ENCODE measurements at places on chromosomes 1 and 21. TPM values are rescaled to one million over a fixed set of nuclear protein-coding genes. Genes with fewer than 3 reads are reported as not detected.

Gene APOBEC4
- total RNA-seq, result not detected

DNA sequence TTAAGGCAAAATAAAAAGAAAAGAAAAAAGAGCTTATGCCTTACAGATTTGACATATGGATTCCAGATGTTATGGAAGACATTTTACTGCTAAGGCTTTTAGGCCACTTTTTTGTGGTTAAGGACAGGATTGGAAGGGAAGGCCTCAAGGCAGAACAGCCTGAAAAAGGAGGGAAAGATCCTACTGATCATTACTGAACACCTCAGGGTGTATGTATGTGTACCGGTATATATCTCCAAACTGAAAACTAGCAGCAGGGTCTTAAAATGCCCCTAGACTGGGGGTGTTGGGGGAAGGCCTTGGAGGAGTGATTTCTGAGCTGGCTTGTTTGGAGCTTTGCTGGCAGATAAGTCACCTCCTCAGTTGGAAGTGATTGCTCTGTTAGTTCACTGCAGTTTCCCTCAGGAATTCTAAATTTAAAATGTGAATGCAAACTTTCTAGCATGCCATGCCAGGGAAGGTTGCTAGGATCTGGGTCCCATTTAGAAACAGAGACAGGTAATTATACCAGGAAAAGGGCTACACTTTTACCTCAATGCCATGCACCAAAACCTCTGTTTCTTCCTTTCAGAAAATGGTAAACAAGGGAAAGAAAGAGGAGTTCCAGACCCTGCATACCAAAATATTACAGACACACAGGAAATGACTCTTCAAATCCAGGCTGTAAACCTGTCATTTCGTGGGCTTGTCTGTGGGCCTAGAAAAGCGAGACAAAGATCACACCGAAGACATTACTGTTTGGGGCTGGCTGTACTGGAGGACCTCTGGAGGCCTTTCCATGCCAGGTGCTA is 15.0 kb downstream of the C1orf52 start:
- H3K4me3 ChIP-seq, result no peak overlapping the region
- peaks cover 5% of the 10 kb centered on the region for H3K36me3 ChIP-seq
- H3K27ac ChIP-seq, result peak overlapping the region; percentile 78
- DNase-seq, result peak; percentile 13
- no peaks in the 10 kb centered on the region for H3K27me3 ChIP-seq

GRCh38 chr1:93577536-93578432 is 103.9 kb downstream of the BCAR3 start:
- no peaks in the 10 kb centered on the region for H3K27me3 ChIP-seq
- DNase-seq, result no peak
- H3K4me1 ChIP-seq, result peaks cover 18% of the 10 kb centered on the region

Gene PDC
- not detected for total RNA-seq

GRCh38 chr1:68049941-68050878 is at the start of gene DIRAS3:
TSS of gene DIRAS3 (minus strand) at chr1:68050627. CDS start at chr1:68047297, 3,330 bp downstream.
- no peak within 1 kb of the TSS for H3K27ac ChIP-seq
- H3K4me1 ChIP-seq, result no peaks in the 10 kb centered on the region
- DNase-seq, result peak; percentile 45
- peaks cover 6% of the 10 kb centered on the region for H3K36me3 ChIP-seq

DNA sequence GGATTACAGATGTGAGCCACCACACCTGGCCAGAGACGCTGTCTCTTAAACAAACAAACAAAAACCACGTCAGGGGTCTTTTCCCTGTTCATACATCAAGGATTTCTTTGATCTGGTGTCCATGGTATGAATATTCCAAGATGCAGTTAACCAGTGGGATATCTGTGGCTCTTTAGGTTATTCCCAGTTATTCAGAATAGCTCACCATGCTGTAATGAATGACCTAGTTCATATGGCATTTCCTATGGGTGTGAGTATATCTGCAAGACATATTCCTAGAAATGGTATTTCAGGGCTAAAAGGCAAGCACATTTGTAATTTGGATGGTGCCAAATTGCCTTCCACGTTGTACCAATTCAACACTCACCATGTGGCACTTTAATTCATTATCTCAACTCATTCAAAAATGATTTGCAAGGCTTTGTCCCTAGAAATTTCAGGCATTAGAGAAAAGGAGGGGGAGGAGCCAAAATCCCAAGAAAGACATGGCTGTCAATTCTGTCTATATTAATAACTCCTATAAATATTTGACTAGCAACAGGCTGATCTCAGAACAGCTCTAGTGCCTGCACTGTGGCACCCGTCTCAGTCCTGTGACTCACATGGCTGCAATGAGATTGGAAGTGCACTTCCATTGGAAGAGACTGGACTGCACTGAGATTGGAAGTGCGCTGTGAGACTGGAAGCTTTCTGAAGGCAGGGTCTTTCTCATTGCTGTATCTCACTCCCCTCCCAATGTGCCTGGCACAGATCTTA is 6.0 kb upstream of the STMN1 start:
- no peaks in the 10 kb centered on the region for H3K36me3 ChIP-seq
- no peak overlapping the region for H3K27ac ChIP-seq
- DNase-seq, result no peak
- no peaks in the 10 kb centered on the region for H3K27me3 ChIP-seq
- no peak overlapping the region for H3K4me3 ChIP-seq

Gene HPCAL4
- not detected for total RNA-seq

GRCh38 chr1:95140791-95141190 is 23.6 kb downstream of the TLCD4 start:
- no peak for DNase-seq
- H3K27ac ChIP-seq, result no peak overlapping the region
- no peaks in the 10 kb centered on the region for H3K4me1 ChIP-seq
- H3K27me3 ChIP-seq, result no peaks in the 10 kb centered on the region

- H3K27ac ChIP-seq, result no peak overlapping the region
- H3K4me3 ChIP-seq, result no peak overlapping the region
- H3K4me1 ChIP-seq, result peaks cover 6% of the 10 kb centered on the region
- no peaks in the 10 kb centered on the region for H3K36me3 ChIP-seq
- no peaks in the 10 kb centered on the region for H3K27me3 ChIP-seq
Measured at GRCh38 chr1:111669268-111669667, 49.7 kb downstream of the RAP1A start.

DNA sequence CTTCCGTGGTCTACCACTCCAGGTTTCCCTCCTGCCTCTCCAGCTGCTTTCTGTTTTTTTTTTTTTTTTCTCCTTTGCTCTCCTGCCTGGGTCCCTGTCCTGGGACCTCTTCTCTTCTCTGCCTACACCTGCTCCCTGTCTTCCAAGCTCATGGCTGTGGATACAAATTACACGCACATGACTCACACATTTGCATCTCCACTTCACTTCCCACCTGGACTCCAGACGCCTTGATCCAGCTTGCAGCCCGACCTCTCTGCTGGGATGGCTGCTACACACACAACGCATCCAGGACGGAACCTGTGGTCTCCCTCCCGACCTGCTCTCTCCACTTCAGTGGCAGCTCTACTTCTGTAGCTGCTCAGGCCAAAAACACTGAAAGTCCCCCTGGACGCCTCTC is 44.4 kb upstream of the B3GALT5 start:
- H3K4me3 ChIP-seq, result no peak overlapping the region
- H3K27me3 ChIP-seq, result peaks cover 13% of the 10 kb centered on the region

Gene TRIM67
- not detected for total RNA-seq

DNA sequence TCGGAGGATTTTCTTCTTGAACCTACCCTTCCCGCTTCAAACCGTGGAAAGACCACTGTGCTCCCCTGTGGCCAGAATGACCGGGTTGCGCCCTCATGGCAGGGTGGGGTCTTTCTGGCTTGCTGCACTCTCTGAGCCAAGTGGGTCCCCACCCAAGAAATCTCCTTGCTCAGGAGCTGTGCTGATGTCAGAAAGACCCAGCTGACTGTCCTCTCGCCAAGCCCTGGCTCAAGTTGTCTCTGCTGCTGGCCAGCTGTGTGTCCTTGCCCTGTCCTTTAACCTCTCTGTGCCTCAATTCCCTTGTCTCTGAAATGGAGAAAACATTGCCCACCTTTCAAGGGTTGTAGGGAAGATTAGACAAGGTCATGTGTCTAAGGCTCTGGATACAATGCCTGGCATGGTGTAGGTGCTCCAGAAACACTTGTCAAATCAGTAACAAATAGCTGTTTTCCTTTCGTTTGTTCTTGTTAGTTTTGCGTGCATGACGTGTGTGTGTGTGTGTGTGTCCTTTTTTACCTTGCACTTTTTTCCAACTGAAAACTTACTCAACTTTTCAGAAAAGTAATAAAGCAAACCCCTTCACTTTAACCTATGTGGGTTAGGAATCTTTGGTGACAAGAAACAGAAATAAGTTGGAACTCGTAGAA is 41.1 kb upstream of the RPL11 start:
- H3K4me3 ChIP-seq, result no peak overlapping the region
- H3K27me3 ChIP-seq, result no peaks in the 10 kb centered on the region
- DNase-seq, result no peak
- H3K36me3 ChIP-seq, result no peaks in the 10 kb centered on the region
- H3K27ac ChIP-seq, result no peak overlapping the region

Gene SLC30A2
- not detected for total RNA-seq

Gene HP1BP3
- 247 TPM for total RNA-seq

GRCh38 chr1:35876988-35877387 is 6.0 kb upstream of the AGO1 start:
- no peak overlapping the region for H3K27ac ChIP-seq
- no peaks in the 10 kb centered on the region for H3K27me3 ChIP-seq
- peak; percentile 39 for DNase-seq

DNA sequence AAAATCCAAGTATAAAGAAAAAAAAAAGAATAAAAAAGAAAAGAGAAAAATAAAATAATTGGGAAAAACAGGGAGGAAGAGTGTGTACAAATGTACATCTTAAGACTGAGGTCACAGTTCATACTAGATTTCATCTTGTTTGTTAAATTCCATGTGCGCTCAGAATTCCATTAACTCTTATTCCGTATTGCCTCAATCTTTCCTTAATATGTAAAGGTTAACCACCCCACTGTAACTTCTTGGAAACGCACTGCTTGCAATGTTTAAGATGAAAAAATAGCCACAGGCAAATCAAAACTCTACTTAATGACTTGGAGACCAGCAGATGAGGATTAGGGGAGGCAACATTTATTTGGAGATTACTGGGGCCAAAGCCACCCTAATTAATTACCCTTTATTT is 23.9 kb upstream of the KCNE1 start:
- H3K27me3 ChIP-seq, result no peaks in the 10 kb centered on the region
- H3K27ac ChIP-seq, result no peak overlapping the region
- H3K4me1 ChIP-seq, result no peaks in the 10 kb centered on the region
- no peak for DNase-seq
- H3K36me3 ChIP-seq, result peaks cover 5% of the 10 kb centered on the region

Gene PRCC
- total RNA-seq, result 112 TPM

GRCh38 chr1:235867903-235868469 is 1.3 kb upstream of the LYST start:
- peak overlapping the region; percentile 95 for H3K27ac ChIP-seq
- H3K27me3 ChIP-seq, result no peaks in the 10 kb centered on the region
- peak overlapping the region; percentile 99 for H3K4me3 ChIP-seq
- H3K4me1 ChIP-seq, result peaks cover 29% of the 10 kb centered on the region
- no peaks in the 10 kb centered on the region for H3K36me3 ChIP-seq
- DNase-seq, result no peak

Gene MSH4
- total RNA-seq, result 0.17 TPM

GRCh38 chr1:195580988-195581387 is 1027.3 kb downstream of the KCNT2 start:
- H3K27ac ChIP-seq, result no peak overlapping the region
- H3K36me3 ChIP-seq, result no peaks in the 10 kb centered on the region
- H3K4me3 ChIP-seq, result no peak overlapping the region
- no peak for DNase-seq
- no peaks in the 10 kb centered on the region for H3K27me3 ChIP-seq

DNA sequence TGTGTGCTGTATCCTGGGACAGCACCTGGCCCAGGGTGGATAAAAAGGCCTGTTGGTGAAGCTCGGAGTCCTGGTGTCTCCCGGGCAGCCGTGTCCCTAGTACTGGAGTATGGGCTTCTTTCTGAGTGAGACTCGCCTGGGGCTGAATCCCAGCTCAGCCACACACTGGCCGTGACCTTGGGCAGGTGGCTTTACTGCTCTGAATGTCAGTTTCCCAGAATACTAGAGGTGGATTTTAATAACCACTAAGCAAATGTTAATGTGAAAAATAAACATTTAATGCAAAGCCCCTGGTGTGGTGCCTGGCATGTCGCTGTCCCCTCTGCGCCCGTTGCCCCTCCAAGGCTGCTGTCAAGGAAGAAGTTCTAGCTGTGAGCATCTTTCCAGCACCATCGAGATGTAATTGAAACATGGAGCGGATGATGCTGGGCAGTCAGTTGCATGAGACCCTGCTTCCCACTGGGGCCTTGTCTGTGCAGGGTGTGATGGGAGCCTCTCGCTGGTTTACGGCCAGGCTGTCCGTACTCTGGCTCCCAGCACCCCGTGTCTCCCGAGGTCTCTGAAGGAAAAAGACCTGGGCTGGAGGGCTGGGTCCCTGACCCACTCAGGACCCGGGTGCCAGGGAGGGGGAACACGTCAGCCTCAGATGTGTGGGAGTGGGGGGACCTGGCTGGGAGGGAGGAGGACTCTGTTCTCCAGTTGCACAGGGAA is 527.8 kb downstream of the MATN1 start:
- no peak overlapping the region for H3K4me3 ChIP-seq
- DNase-seq, result no peak
- H3K27me3 ChIP-seq, result peaks cover 27% of the 10 kb centered on the region

Gene FCRLB
- 1.3 TPM for total RNA-seq

- DNase-seq, result peak; percentile 100
- no peak overlapping the region for H3K4me3 ChIP-seq
- H3K27me3 ChIP-seq, result no peaks in the 10 kb centered on the region
- peak overlapping the region; percentile 17 for H3K27ac ChIP-seq
- H3K4me1 ChIP-seq, result peaks cover 38% of the 10 kb centered on the region
- peaks cover 5% of the 10 kb centered on the region for H3K36me3 ChIP-seq
Measured at GRCh38 chr1:241990040-241990439, 8.9 kb downstream of the MAP1LC3C start.

Gene FMOD
- not detected for total RNA-seq

GRCh38 chr1:159895836-159896545 is 4.0 kb downstream of the CFAP45 start:
- H3K4me1 ChIP-seq, result peaks cover 15% of the 10 kb centered on the region
- H3K27ac ChIP-seq, result no peak overlapping the region
- H3K27me3 ChIP-seq, result no peaks in the 10 kb centered on the region
- no peak for DNase-seq

Gene TTLL10
- not detected for total RNA-seq

- no peaks in the 10 kb centered on the region for H3K36me3 ChIP-seq
- H3K27me3 ChIP-seq, result peaks cover 3% of the 10 kb centered on the region
- no peak overlapping the region for H3K4me3 ChIP-seq
- H3K27ac ChIP-seq, result no peak overlapping the region
- DNase-seq, result peak; percentile 24
Measured at GRCh38 chr1:41712695-41713094, 206.0 kb downstream of the HIVEP3 start.

Gene ADCY10
- 0.35 TPM for total RNA-seq

GRCh38 chr1:236303675-236304074 is 21.9 kb upstream of the ERO1B start:
- H3K27ac ChIP-seq, result no peak overlapping the region
- H3K36me3 ChIP-seq, result no peaks in the 10 kb centered on the region
- H3K4me3 ChIP-seq, result no peak overlapping the region

All from MCF 10A (cell line).